ENCODE measurements at places on chromosomes 3 and 15. TPM values are rescaled to one million over a fixed set of nuclear protein-coding genes. Genes with fewer than 3 reads are reported as not detected.

The DUOX1 gene
- polyA plus RNA-seq, result not detected

The TMEM207 gene
- not detected for polyA plus RNA-seq

The CHAC1 gene
- polyA plus RNA-seq, result 107 TPM

The WNT7A gene
- not detected for polyA plus RNA-seq

The BTLA gene
- polyA plus RNA-seq, result not detected

The PP2D1 gene
- polyA plus RNA-seq, result not detected

DNA sequence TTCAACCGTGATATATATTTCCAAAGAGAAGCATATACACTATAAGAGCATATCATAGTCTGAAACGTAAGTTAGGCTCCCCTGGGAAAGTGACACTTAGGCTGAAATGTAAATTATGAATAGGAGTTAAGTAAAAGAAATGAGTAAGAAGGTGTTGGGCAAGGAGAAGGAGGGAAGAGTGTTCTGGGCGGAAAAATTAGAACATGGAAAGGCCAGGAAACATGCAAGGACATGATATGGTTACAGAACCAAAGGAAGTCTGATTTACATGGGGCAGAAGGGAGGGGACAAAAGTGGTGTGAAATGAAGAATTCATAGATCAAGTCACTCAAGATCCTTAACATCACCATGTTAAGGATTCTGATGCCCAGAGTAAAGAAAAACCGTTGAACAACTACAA, 75.2 kb downstream of the SCAPER start:
- no peak for DNase-seq

DNA sequence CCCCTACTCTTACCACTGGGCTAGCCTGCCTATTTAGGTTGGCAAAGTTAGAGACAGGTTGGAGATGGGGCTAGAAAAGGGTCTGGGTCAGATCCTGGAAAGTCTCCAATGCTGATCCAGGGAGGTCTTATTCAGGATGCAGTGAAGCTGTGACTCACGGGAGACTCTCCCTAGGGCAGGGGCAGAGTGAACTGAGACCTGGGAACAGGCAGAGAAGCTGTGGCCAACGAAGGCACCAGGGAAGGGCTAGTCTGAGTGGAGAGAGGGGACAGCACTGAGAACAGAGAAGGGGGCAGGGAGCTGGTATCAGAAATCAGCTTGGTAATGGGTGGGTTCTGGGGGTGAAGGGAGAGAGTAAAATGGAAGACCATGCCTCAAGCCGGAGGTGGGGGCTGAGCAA, 2.2 kb downstream of the LTF start:
- DNase-seq, result no peak

DNA sequence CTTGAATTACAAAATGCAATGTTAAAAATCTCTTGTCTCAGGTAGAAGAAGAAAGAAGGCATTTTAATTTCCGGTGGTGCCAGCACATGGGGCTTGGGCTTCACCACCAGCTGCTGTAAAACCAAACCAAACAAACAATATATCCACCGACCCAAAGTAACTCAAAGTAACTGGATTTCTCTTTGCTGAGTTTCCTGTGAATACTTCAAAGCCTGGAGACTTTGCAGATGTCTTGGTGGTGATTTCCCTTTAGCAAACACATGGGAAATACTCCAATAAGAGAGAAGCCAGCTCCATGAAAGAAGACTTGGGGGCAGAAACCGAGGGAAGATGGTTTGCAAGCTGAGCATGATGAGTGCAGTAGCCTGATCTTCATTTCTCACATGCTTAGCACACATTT, 62.6 kb downstream of the EIF4E3 start:
- no peak for DNase-seq

- no peak for DNase-seq
Measured at GRCh38 chr3:17088602-17089313, 204.0 kb downstream of the PLCL2 start.

DNA sequence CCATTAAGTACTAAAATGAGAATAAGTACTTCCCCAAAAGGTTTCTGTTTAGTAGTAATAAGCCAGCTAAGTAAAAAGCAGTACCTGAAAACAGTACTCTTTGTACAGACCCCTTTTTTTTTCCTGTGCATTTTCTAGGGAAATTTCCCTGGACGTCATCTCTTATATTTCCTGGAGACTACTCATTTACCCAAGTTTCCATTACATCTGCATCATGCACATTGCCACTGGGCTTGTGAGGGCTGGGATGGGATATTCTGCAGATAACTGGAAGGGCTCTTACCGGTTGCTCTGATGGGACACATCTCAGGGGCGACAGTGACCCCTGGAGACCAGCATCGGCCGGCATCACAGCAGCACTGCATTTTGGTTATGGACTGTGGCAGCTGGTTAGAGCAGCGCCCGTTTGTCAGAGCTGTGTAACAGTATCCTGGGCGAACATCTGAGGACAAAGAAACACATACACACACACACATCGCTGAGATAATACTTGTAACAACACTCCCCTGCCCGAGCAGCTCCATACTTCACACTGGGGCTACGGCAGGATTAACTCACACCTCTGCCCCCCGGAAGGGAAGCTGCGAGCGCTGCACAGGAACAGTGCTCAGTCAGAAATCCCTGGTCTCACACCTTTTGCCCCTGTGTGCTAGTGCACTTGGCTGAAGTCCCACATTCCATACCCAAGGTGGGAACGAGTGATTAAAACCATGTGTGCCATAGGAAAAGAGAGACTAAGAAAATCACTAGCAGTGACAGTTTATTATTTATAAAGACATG, 124.9 kb downstream of the FBN1 start:
- DNase-seq, result no peak

GRCh38 chr3:43093006-43093405, 12.9 kb downstream of the POMGNT2 start:
- no peak for DNase-seq

- DNase-seq, result no peak
Measured at GRCh38 chr15:58666957-58667356, 82.5 kb downstream of the ADAM10 start.

GRCh38 chr3:83524901-83525300, 1433.9 kb upstream of the CADM2 start:
- no peak for DNase-seq

DNA sequence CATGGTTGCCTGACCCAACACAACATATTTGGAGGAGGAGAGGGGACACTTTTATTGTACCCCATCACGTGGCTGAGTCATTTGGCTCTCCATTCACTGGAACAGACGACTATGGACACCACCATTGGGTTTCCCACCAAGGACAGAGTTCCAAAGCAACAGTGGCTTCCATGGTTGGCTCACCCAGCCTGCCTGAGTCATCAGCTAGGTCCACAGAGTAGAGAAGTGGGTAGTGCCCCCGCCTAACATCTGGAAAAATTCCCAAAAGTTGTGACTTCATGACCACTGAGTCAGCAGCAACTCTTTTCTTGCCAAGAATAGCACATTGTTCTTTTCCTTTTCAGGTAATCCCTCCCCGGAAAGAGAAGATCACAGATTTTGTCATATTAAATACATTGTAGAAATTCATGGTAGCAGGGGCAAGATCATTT, 3.0 kb upstream of the PPP1R2 start:
- peak; percentile 48 for DNase-seq

DNA sequence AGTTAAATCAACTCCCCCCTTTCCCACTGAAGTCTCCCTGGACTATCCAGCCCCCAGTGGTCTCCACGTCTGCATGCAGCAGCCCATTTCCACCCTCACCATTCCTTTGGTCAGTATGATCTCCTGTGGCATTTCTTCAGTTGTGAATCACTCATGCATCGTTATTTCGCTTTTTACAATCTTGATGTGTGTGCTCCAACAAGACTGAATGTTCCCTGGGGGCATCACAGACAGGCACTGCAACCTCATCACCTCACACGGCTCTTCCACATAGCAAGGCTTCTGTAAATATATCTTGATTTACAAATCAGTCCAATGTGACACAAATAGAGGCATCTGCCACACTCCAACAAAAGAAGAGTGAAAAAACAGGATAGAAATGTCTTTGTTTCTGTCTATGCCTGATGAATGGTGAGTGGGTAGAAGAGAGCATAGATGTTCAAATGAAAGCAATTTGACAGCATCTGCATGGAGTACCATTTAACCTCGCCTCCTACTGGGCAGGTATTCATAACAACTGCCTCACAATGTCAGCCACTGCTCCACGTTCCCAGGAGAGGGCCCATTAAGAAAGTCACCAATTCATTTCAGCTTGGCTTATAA, 5.2 kb downstream of the HEG1 start:
- no peak for DNase-seq

DNA sequence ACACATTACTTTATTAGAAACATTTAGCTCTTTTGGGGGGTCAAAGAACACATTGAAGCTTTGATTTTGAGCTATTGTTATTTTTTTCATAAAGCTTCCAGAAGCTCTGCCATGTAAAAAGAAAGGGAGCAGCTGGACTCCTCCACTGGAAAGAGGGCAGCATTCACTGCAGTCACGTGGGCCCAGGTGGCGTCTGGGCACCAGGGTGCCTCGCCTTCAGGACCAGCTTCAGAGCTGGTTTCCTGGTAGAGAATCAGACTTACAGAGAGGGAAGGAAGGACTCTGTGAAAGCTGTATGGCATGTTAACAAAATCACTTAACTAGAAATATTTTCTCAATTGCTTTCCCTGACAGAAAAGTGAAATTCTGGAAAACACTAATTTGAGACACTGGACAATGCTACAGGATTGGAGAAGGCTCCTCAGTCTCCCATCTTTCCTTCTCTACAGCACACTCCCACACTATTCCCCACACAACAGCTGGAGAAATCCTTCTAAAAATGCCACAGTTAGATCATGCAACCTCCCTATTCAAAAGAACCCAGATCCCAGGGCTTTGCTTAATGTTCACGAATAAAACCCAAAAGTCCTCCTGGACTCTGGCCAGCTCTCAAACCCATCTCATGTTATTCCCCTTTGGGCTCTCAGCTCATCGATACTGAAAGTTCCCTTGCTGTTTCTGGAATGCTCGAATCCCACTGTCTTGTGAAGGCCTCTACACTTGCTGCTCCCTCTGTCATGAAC, 83.2 kb downstream of the NFKBIZ start:
- DNase-seq, result no peak
